ENCODE measurements at places on chromosomes 2 and 18.

- no peak for DNase-seq
These were observed 834.5 kb upstream of the FSHR start for GRCh38 chr2:49988816-49989215.

DNA sequence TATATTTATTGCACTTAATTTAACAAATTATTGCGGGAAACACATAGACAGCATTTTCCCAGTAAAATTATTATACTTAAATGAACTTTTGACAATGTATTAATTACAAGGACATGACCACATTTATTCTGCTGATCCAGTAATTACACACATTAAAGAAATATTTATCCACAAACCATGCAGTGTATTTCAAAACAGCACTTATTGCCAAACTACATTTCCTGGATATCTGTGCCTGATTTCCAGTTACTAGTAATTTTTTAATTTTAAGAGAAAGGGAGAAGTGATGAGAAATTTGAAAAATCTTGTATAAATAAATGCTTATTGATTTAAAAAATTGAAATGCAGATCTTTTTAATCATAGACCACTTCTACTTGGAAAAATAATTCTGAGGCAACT, 1458.7 kb upstream of the ACVR2A start:
- DNase-seq, result no peak

DNA sequence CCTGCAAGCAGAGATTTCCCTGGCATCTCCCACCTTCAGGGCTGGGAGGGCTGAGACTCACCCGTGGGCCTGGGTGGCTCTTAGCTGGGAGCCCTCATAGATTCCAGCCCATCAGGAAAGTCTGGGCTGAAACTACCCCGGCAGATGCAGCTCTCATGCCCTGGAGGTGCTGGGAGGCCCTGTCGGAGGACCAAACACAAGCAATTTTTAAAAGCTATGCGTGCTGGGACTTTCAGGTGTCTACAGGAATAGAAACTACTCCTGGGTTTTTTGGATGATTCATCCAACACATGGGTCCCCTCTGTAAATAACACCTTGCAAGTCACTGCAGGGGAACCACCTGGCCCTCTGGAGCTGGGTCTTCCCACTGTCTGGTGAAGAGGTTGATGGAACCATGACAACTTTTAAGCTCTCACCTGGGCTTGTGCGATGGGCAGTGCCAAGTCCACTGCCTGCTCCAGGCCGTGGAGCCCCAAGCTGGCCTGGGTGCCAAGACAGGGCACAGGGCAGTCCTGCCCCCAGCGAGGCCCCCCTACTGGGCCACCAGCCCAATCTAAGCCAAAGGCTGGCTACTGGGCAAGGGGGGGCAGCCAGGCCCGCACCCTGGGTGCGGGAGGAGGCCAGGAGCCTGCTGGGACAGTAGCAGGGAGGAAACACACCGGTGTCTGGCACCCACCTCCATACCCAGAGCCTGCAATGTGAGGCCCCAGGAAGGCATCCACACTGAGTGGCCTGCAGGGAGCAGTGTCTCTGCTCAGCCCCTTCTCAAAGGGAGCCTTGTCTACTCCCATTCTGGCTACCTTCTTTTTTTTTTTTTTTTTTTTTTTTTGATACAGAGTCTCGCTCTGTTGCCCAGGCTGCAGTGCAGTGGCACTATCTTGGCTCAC, 1.1 kb upstream of the GPR55 start:
- DNase-seq, result no peak

- no peak for DNase-seq
These were observed 19.5 kb upstream of the POMC start for GRCh38 chr2:25187729-25188350.

- DNase-seq, result no peak
These were observed 42.8 kb downstream of the SEMA4F start for GRCh38 chr2:74696829-74697228.

DNA sequence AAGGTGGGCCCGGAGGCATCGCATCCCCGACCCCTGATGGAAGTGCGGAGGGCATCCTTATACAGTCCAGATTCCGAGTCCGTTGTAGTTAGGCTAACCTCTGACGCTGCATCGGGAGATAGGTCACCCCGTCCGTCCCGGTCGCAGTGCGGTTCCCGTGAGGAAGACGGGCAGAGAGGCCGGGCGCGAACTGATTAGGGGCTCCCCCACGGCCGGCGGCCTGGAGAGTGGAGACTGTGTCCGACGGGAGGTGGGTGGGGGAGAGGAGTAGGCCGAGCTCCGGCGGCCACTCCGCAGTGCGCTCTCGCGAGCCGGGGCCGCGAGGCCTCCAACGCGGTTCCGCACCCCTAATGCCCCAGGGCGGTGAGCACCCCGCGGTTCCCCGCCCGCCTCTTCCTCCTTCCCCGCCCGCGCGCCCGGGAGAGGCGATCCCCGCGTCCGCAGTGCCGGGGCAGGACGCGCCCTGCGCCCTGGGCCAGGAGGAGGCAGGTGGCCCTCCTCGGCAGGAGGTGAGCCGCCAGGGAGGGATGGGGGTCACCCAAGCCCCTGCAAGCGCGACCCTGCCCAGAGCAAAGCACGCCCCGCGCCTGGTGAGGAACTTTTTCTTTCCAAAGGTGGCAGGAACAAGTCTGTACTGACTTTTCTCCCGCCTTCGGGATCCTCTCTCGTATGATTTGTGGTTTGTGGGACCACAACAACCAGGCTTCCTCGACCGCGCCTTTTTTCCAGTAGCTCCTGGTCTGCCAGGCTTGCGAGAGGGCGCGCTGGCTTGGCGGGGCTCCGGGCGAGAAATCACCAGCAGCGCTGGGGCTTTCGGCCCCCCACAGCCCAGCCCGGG, 1.4 kb upstream of the SP5 start:
- no peak for DNase-seq

DNA sequence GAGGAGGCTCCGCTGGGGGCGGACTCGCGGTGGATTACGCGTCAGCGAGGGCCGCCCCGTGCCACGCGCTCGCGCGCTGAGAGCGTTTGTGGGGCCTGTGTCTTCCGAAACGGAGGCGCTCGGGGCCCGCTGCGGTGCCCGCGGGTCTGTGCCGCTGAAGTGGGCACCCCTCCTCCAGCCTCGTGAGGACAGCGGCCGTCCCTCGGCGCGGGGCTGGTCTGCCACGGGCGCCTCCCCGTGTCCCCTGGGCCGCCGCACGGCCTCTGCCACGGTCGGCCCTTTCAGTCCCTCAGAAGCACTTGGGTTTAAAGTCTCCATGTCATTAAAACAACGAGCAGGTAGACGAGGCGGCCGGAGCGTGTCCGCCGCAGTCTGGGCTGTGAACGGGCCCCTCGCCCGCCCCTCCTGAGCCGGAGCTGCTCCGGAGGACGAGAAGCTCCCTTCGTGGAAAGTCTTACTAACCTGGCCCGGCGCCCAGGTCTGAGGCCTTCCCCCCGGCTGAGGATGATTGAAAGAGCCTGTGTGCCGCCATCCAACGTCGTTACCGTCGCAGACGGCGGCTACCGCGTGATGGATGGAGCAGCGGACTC, 97.6 kb downstream of the NFATC1 start:
- no peak for DNase-seq

GRCh38 chr2:111703759-111704158, 180.2 kb downstream of the ANAPC1 start:
- DNase-seq, result no peak

DNA sequence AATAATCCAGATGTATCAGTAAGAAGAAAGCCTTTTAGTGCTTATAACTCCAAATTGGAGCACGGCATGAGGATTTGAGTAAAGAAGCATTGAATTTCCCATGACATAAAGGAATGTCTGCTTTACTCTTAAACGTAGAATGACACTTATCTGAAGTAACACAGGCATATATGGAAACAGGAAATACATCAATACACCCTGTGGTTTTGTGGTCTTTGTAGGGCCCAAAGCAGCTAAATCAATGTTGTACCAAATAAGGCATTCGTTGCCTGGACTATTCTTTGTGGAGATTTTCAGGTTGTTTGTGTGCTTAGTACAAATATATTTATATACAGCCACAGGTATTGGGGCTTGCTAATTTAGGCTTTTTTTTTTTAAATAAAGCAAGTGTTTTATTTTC, 660.5 kb downstream of the LRRTM4 start:
- DNase-seq, result no peak

DNA sequence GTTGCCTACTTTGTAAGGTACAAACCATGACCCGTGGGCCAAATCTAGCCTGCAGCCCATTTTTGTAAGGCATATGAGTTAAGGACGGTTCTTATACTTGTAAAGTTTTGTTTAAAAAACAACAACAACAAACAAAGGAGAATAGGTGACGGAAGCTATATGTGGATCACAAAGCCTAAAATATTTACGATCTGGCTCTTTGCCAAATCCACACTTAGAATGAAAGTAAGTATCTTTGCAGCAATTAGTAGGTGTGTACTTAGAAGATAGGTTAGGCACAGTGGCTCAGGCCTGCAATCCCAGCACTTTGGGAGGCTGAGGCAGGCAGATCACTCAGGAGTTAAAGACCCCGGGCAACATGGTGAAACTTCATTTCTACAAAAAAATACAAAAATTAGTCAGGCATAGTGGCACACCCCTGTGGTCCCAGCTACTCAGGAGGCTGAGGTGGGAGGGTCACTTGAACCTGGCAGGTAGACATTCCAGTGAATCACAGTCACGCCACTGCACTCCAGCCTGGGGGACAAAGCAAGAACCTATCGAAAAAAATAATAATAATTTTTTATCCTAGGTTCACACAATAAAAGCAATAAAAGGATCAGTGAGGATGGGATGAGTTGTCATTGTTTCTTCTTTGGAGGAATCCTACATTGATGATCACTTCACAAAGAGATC, 57.8 kb upstream of the CTAGE1 start:
- no peak for DNase-seq

DNA sequence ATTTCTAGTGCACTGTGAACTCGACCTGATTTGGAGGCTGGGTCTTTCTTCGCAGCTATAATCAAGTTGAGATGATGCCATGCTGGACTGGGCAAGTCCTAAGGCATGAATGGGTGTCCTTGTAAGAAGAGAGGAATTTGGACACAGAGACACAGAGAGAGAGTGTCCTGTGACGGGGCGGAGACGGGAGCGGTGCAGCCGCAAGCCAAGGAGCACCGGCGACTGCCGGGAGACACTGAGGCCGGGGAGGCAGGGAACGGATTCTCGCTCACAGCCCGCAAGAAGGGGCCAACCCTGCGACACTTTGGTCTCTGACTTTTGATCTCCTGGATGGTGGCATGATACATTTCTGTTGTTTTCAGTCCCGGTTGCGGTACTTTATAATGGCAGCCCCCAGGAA, 22.4 kb upstream of the MBP start:
- no peak for DNase-seq

- DNase-seq, result peak; percentile 53
These were observed 44.2 kb upstream of the DSC1 start for GRCh38 chr18:31206787-31207381.

GRCh38 chr2:143357966-143358365, 228.7 kb downstream of the ARHGAP15 start:
- DNase-seq, result no peak

GRCh38 chr2:218402911-218403411, 3.3 kb downstream of the CTDSP1 start:
- DNase-seq, result no peak

- DNase-seq, result no peak
These were observed 260.9 kb downstream of the RIT2 start for GRCh38 chr18:42854558-42854957.

GRCh38 chr18:55084550-55084949, 125.3 kb upstream of the CCDC68 start:
- DNase-seq, result no peak

- DNase-seq, result no peak
These were observed 28.8 kb upstream of the SLC40A1 start for GRCh38 chr2:189609423-189609816.

DNA sequence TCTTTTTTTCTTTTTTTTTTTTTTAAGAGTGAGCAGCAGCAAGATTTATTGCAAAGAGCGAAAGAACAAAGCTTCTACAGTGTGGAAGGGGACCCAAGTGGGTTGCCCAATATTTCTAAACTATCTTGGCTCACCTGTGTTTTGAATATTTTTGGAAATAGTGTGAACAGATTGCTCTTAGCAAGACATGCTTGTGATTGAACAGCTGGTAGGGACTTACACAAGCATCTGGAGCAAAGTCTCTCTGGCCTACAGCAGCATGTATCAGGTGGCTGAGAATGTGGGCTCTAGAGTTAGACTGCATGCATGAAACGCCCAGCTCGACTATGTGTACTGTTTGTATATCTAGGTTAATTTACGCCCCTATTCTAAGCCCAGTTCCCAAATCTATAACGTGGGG, 40.3 kb upstream of the FBXO11 start:
- no peak for DNase-seq

DNA sequence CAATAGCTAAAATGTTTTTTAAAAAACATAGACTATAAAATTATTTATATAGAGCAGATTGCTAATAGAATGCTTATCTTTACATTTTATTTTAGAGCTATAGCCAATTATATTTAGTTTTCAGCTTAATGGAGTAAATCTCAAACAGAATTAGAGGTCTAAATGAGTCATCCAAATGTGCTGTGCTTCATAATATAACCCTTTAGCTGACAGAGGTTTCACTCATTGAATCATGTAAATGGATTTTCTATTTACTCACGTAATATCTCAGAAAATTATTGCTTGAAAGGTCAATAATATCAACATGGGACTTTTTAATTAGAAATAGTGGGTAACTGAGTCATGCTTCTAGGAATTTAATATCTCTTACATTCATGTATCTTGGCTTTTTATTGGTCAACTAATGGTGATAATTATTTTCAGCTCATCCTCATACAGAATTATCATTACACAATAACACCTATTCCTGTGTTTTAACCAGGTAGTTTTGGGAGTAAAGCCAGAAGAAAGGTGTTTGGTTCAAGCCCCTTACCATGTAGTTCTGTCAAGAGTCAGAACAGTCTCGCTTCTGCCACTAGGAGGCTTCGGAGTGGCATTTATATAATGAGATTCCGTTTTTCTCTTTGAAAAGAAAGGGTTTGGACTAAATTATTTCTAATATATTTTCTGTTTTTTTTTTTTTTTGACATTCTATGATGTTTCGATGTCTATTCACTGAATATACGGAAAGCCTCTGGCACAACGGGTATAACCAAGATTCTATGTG, 217.6 kb downstream of the CDH7 start:
- no peak for DNase-seq

GRCh38 chr2:205180730-205181129, 501.6 kb upstream of the NRP2 start:
- DNase-seq, result no peak

DNA sequence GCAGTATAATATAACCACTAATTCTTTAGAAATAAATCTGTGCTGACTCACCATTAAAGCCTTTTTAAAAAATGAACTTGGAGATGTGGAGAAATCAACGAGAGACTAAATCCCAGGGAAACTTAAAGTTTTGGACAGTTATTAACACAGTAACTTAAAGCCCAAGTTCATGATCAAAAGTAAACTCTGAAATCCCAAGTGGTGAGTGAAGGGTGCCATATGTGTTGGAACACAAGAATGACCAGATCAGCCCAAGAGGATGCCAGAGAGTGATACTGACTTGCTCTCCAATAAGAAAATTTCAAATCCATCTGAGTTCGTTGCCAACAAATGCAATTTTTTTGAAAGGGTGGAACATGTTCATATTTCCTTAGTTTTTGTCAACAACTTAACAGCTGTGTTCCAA, 838.1 kb upstream of the ACVR2A start:
- DNase-seq, result no peak

DNA sequence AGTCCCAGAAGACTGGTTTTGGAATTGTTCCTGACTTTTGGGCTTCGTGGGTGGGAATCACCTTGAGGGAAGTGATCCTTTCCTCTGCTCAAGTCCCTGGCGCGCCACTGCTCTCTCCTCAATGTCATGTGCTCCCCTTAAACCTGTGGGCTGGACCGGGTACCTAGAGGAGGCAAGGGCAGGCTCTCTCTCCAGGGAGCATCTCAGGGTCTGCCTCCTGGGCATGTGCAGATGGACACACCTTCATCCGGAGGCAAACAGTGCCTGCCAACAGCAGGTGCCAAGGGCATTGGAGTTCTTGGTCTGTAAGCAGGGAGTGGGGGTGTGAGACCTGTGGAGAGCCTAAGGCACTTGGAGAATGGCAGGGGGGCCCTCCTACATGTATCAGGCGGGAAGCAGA, 142.6 kb downstream of the INHBB start:
- DNase-seq, result no peak

All from T1000 (cell line).